ENCODE measurements at places on chromosomes 6 and 20.

DNA sequence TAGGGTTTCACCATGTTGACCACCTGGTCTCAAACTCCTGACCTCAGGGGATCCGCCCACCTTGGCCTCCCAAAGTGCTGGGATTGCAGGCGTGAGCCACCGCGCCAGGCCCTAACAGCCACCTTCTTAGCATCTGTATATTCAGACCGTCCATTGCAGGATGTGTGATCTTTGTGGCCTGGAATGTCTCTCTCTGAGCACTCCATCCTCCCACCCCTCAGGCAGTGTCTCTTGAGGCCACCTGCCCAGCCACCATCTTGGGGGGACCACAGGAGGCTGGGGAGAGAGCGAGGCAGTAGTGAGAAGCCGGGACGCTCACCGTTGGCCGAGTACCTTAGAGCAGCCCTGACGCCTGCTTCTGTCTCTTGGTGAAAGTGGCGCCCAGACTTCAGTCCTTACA lies 18.8 kb downstream of the DNAJC5 start:
- no peak for DNase-seq

- peak; percentile 38 for DNase-seq
Measured at GRCh38 chr6:6678185-6678671, 89.7 kb downstream of the LY86 start.

DNA sequence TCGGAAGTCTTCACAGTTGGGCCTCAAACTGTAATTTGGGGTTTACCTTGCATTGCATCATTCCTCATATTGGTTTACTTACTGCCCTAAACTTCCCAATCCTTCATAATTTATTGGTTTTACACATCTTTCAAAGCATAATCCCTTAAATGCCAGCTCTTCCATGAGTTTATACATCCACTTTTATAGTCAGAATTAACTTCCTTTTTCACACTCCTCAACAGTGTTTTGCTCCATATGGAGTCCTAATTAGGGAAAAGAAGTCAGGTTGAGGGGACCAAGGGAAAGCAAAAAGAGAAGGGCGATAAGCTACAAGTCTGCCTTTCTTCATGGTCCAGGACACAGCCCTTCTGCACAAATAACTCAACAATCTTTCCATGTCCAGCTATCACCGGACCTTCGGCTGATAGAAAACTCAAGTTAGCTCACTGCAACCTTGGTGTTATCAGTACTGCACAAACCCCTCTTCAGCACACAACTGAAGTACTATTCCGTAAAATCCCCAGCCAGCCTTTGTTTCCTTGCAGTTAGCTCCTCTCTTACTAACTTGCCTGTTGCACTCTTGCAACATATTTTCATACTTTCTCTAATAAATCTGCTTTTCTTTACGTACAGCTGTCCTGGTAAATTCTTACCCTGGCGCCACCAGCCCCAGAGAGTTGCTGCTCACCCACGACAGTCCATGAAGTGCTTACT lies 2.0 kb downstream of the EEF1E1 start:
- no peak for DNase-seq

DNA sequence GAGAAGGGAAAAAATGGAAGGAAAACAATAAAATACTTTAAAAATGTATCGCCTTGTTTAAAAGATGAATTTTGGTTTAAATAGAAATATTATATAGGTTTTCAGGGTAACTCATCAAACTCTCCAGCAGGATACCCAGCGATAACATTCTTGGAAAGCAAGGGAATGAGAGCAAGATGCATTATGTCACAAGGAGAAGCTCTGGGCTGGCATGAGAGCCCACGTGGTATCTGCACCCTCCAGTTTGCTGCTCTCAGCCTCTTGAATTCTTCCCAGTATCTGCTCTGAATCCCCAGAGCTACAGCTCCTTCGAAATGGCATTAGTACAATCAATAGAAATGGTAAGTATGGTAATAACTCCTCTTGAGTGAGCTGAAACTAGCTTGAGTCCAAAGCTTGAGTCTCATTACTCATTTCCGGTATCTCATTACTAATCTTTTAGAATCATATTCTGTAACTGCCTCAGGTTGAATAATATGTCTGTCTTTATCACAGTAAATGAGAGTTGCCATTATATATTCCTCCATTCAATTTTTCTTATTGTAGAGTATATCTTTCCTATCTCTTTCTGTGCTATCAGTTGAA lies 4.9 kb upstream of the TMEM242 start:
- DNase-seq, result no peak

GRCh38 chr6:89375427-89376267 lies 23.1 kb upstream of the UBE2J1 start:
- peak; percentile 82 for DNase-seq

DNA sequence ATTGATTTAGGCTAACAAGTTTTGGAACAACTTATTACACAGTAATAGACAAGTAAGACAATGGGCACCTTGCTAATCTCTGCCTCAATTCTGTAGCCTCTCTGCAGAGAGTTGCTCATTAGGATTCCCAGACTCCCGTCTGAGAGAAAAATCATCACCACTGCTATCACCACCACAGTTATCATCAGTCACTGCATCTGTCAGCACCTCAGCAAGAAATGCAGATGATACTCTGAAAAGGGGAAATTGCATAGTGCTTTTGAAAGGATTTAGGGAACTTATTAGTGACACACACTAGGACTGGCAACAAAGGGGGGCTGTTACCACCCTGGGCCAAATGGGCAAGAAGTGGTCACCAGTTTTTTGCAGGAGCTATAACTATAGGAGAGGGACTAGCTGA lies 39.9 kb downstream of the FOXA2 start:
- DNase-seq, result no peak

DNA sequence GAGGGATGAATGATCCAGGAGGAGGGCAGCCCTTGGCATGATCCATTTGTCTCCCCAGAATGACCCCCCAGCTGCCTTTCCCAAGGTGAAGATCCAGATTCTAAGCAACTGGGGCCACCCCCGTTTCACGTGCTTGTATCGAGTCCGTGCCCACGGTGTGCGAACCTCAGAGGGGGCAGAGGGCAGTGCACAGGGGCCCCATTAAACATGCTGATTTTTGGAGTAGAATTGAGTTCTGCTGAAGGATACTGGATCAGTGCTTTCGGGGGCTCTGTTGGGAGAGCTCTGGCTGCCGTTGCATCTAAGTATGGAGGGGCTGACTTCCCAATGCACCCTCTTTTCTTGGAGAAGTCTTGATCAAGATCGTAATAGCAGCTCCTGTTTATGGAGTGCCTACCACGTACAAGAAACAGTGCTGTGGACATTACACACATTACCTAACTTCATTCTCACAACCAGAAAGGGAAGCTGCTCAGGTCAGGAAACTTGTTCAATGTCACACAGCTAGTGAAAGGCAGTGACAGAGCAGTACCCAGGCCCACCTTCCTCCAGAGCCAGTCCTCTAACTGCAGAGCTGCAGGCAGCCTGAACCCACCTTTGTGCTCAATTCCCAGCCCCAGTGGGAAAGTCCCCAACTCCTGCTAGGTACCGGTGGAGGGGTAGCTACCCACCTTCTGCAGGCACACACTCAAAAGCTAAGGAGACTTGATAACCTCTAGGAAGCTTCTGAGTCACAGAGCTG lies 5.4 kb downstream of the SPAG4 start:
- no peak for DNase-seq

DNA sequence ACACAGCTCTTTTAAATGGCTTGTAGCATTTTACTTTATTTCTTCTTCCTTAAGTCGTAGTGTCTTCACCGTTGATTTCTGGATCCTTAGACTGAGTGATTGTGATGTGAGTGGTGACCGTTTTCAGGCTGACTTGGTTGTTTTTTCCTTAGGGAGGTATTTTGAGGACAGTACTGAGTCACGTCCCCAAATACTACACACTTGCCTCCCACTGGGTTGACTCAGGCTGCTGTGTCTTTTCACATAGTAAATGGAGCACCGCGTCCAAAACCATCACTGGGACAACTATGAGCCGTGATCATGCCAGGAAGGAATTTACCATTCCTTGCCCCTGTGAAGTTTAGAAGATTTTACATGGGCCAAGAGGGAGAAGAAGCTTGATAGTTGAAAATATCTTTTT lies 174.1 kb downstream of the FARS2 start:
- no peak for DNase-seq

- no peak for DNase-seq
Measured at GRCh38 chr6:85574932-85575598, 18.6 kb downstream of the SNX14 start.

DNA sequence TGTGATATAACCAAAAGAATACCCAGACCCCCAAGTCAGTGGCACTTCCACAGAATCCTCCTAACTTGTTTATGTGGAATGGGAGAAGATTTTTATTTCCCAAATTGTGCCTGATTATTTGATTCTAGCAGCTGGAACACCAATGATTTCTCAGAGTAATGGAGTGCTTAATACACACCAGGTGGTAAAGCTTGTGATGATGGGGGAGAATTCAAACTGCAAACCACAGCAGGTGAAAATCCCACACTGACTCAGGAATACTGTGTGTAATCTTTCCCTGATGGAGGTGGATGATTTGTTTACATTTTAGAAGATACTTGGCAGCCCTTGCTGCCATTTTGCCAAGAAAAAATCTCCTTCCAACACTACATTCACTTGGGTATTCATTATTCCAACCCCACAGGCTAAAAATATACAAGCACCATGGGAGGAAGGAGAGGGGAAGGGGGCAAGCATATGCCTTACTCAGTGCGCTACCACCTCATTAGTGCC lies 212.7 kb upstream of the PLN start:
- no peak for DNase-seq

DNA sequence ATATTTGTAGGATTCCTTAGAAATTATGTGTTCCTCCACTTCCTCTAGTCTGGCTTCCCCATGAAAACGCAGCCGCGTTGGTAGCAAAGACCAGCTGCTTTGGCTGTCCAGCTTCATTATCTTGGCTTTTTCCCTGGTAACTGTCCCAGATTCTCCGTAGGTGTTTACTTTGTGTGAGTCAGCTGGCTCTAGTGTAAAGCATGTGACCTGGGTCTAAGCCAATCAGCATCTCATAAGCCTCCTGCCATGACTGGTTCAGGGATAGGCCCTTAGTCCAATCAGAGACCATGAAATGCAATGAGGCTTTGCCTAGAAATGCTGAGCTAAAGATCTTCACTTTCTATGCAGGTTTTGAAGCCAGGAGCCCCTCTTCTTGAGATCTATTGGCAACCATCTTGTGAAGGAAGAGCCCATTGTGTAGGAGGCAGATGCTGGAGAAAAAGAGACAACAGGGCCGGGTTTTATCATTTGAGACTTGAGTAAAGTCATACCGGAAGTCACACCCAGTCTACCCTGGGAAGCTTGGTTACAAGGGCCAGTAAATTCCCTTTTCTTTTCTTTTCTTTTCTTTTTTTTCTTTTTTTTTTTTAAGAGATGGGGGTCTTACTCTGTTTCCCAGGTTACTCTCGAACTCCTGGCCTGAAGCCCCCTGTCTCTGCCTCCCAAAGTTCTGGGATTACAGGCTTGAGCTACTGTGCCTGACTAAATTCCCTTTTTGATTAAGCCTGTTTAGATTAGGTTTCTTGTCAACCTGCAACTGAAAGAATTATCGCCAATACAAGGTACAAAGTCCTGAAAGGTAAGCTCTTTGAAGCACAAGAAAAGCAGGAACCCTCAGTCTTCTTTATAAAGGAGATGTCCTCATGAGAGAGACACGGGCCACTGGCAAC lies 256.5 kb upstream of the RREB1 start:
- peak; percentile 99 for DNase-seq

DNA sequence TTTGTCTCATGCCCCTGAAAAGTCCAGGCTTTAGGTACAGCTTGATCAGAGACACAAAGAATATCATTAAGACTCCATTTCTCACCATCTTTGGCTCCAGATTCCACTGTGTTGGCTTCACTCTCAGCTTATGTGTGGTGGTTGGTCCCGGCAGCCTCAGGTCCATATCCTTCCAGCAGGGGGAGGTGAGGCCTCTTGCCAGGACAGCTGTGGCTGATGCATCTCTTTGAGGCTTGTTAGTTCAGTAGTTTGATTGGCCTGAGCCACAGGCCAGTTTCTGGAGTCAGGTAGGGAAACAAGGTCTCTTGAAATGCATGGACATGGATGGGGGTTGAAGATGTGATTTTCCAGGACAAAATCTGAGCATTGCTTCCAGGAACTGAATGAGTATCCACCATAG lies 62.4 kb downstream of the JAG1 start:
- peak; percentile 54 for DNase-seq

DNA sequence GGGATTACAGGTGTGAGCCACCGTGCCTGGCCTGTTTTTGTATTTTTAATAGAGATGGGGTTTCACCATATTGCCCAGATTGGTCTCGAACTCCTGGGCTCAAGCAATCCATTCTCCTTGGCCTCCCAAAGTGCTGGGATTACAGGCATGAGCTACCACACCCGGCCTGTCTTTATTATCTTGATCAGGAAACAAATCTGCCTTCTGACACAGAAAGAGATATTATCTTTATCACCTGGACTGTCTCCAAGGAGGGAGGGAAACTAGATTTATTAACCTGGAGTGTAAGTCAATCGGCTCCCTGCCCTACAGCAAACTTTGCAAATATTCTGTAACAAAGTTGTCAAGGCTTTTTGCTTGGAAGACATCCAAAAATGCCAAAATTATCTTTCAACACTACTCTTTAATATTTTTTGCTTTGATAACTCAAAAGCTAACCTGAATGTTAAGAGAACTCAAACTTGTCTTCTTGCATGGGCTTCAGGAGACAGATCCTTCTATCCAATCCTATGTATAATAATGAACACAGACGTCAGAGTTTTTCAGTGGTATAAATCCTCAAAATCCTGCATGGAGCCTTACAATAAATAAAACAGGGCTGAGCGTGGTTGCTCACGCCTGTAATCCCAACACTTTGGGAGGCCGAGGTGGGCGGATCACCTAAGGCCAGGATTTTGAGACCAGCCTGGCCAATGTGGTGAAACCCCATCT lies 85.0 kb upstream of the LOC128125822 start:
- DNase-seq, result no peak

DNA sequence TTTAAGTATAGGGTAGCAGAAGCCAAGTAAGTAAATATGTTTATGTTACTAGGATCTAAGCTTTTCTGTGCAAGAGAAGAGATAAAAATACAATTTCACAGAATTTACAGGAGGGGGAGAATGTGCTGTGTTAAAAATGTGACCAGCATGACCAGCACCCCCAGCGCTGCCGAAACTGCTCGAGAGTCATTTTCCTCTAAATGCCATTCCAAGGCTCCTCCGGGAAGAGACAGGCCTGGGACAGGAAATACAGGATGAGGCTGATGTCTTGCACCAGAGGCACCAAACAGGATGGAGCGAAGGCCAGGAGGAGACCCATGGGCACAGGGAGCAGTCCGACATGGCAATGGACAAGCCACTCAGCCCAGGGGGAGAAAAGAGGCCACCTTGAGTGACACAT lies 21.1 kb downstream of the TAF4 start:
- DNase-seq, result no peak

DNA sequence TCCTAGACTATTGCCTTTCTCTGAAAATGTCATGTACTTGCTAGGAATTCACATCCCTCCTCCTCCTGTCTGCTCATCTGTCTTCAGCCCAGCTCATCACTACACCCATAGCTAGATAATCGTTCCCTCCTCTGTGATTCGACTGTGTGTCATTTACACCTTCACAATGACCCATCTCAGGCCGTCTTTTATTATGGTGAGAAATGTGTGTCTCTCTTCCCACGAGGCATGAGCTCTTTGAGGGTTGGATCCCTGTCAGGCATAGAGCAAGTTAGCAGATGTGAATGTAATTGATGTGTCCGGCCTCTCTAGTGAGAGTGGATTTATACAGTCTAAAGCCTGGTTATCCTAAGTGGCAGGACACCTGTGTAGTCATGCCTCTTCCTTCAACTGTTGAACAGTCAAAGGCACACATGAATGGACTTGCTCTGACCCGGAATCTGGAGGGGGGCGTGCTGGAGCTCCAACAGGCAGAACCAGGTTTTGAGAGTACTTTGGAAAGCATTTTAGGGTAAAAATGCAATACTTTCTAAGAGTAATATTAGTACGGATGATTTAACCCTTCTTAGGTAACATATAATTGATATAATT lies 182.1 kb downstream of the UTRN start:
- no peak for DNase-seq

Measured in cardiac muscle cell (in vitro differentiated cells and primary cell).